Hindlimb muscle (tissue), 1 donor: ENCODE measurements at places on chromosomes 2 and 18. TPM values are rescaled to one million over a fixed set of nuclear protein-coding genes. Genes with fewer than 3 reads are reported as not detected.

Gene METTL8
- 9.7 TPM for polyA plus RNA-seq

GRCh38 chr2:180980943-180981911 is 822 bp downstream of the UBE2E3 start:
- peak; percentile 23 for DNase-seq

DNA sequence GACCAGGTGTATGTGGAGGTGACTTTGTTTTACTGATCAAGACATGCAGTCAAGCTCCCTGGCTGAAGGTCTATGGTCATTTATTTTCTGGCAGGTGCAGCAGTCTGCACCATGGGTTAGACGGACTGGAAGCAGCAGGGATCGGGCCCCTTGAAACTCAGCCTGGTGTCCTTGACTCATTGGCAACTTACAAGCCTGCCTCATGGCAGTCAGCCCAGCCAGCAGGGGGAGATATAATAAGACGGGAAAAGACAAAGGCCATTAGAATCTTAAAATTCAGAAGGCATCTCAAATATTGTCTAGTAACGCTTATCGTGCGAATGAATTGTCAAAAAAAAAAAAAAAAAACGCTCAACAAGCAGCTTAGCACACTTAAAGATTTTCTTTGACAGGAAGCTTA is 308.2 kb downstream of the EN1 start:
- peak; percentile 10 for DNase-seq

DNA sequence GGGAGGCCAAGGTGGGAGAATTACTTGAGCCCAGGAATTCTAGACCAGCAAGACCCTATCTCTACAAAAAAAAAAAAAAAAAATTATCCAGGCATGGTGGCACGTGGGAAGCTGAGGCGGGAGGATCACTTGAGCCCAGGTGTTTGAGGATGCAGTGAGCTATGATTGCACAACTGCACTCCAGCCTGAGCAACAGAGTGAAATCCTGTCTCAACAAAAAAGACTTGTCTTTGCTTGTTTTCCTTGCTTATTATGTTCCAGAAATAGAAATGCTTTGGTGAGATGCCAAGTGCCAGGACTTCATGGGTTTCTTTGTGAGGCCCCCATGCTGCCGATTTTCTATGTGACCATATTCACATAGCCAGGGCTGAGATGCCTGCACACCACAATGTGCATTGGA is 9.0 kb downstream of the DCDC2C start:
- no peak for DNase-seq

GRCh38 chr2:27128668-27129571 is 5.3 kb downstream of the ABHD1 start:
- no peak for DNase-seq

DNA sequence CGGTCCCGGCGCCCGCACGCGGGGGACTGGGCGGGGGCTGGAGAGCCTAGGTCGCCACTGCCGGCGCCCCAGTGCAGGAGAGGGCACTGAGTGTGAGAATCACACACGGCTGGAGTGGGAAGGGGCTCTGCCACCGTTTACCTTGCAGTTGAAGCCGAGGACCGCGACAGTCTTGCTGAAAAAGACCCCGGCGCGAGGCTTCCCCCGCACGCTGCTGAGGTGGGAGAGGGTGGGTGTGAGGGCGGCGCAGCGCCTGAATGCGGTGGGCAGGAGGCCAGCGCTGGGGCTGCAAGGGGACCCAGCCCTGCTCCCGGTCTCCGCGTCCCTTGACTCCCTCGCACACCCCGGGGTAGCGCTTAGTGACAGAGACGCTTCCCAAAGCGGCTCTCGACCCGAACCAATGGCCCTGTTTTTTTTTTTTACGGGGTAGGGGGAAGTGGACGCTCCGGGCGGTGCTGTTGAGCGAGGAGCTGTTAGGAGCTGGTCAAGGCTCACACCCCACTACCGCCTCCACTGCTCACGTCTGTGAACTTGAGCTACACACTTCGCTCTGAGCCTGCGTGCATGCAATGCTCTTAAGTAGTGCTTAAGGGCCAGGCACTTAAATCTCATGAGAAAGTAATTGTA is 794 bp downstream of the NOTO start:
- no peak for DNase-seq

- no peak for DNase-seq
Observed at GRCh38 chr2:180056367-180057118, 49.4 kb upstream of the CWC22 start.

GRCh38 chr2:238095143-238095542 is 5.0 kb upstream of the ESPNL start:
- no peak for DNase-seq

DNA sequence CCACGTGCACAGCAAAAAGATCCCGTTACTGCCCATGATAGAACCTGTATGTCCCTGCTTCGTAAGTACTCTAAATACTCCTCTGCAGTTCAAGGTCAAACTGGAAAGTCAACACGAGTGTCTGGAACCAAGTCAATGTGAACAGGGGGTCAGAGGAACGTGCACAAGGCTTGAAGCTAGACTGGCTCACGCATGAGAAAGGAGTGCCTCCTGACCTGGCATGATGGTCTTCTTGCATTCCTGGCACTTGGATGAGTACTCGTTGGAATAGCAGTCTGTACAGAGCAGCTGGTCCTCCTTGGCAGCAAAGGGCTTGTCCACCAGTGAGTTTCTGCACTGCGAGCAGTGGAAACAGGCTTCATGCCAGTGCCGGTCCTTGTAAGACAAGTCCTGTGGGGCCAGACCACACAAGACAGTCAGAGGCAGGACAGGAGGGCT is 25.5 kb downstream of the FHL2 start:
- DNase-seq: no peak

Gene TCF23
- polyA plus RNA-seq: 0.17 TPM

Gene KIF3C
- polyA plus RNA-seq: 9.5 TPM

DNA sequence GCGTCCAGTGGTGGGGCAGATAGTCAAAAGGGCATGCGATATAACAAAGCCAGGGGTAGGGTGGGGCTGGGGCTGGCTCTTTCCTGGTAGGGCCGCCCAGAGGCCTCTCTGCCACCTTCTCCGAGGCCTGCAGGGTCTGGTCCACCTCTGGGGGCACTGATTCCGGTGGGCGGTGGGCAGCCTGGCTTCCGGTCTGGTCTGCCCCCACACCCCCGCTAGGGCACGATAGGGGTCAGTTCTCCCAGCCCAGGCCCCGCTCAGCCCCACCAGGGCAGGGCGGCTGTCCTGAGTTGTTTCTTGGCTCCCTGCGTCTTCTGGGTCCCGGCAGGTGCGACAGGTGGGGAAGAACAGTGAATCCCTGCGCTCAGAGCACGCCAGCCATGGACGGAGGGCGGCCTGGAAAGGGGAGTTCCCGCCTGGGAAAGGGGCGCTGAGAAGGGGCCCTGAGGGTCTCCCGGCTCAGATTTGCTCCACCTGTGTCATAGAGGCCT is 707 bp upstream of the ERFE start:
- DNase-seq: no peak

DNA sequence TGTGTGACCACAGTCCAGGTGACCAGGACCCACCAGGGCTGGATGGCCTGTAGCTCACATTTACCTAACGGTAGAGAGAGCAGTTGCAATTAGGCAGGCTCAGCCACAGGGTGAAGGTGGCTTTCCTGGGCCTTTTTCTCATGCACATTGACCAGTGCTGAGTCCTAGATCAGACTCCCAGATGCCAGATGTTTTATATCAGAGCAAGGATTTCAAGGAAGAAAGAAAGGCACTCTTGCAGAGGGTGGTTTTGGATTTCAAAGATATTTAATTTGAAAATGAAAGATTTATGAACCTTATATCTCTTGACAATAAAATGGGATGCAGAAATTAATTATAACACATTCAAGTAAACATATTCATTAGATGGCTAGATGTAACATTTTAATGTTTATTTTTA is 694.2 kb upstream of the GYPC start:
- no peak for DNase-seq

- DNase-seq: no peak
Observed at GRCh38 chr2:145729993-145730770, 1210.3 kb upstream of the ZEB2 start.

DNA sequence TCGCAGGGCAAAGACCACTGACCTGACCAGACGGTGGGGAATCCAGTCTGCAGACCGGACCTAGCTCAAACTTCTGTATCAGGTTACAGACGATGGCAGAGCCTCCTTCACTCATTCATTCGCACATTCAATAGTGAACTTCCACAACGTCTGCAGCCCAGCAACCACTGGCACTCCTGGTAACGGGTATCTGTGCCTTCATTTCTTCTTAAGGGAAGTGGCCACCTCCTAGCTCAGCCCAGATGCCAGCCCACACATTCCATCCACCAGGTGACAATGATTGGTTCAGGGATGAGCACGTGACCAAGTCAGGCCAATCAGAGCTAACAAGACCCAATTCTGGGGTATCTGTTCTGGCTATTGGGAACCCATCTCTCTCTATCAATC is 15.9 kb upstream of the ARMC9 start:
- no peak for DNase-seq

Gene WNT10A
- polyA plus RNA-seq: 0.23 TPM

DNA sequence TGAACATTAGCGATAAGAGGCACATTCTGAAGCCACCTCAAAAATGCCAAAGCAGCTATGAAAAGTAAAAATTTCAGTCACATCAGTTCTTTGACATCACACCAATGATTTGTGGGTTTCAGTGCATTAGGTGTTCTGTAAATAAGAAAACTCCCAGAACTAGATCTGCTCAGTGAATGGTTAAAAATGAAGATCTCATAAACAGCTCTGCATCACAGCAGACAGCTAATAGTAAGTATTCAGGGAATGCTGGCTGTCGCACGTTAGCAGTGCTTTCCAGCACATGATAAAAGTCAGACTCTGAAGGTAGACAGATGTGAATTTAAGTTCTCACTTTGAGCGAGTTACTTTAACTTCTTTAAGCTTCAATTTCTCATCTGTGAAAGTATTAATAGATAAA is 154.9 kb downstream of the SATB2 start:
- DNase-seq: no peak

DNA sequence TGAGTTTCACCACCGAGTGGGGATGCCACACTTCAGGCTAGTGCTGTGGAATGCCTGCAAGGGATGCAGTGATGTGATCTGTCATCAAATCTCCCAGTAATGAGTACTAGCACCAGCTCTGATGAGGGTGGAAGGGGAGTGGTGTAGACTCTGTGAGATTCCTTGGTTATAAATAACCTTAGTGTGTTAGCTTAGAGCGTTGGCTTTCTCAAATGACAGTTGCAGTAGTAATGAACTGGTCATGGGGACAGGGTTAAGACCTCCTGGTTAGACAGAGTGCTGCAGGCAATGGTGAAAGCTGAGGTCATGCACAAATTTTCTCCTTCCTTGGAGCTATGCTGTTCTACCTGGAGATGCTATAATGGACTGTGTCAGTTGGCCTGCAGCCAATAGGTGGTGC is 1063.4 kb upstream of the CRIM1 start:
- no peak for DNase-seq

Gene MC4R
- polyA plus RNA-seq: 0.45 TPM

- no peak for DNase-seq
Observed at GRCh38 chr2:241940329-241940728, 70.8 kb downstream of the RTP5 start.

Gene ZSCAN30
- 27.7 TPM for polyA plus RNA-seq

Gene SLC9A4
- not detected for polyA plus RNA-seq

Gene PID1
- polyA plus RNA-seq: 16.6 TPM

DNA sequence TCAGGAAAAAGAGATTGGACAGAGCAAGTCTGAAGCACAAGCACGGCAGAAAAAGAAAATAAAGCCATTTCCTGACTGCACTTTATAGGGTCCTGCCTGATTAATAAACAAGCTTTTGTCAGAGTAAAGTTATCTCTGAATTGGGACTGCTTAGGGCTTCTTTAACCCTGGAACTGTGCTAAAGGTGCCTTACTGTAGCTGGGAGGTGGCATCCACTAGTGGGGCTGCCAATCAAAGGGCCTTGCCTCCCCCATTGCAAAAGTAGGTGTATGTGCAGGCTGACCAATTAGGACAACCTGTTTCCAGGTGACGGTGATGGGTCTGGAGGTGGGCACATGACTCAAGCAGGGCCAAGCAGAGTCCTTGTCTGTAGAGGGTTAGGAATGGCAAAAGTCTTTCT is 57.4 kb upstream of the RAPH1 start:
- DNase-seq: no peak

DNA sequence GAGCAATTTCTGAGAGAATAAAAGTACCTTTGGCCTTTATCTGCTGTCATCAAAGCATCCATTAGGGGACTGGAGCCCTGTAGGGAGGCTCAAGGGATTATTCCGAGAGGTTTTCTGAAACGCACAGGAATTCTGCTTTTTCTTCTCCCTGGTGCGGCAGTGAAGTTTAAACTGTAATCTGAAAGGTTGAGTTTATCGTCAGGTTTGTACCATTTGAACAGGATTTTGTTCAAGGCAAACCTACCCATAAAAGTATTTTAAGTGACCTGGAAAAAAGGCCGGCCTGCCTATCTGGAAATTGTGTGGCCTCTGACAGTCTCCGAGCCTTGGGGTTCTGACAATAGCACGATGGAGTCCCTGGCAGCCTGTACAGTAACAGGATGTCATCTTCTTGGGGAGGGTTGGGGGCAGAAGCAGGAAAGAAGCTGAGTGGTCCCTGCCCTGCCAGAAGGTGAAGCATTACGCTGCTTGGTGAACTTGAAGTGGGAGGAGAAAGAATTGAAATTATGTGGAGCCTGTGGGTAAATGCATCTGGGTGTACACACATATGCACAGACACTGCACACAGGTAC is 272.0 kb downstream of the CYRIA start:
- no peak for DNase-seq

DNA sequence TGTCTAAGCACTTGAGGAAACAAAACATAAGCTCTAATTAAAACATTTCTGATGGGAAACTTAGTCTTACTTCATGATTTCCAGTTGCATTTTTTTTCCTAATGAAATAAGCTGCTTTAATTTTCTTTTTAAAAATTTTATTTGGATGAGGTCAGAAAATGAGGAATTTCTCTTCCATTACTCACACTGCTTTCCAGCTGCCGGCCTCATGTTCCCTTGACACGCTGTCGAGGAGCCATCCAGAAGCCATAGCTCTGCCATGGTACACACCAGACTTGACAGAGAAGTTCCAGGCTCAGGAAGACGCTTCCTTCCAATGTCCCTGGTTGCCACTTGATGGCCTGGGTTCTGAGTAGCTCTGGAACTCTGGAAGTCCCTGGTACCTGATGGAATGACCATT is 12.1 kb upstream of the MAPRE2 start:
- no peak for DNase-seq

Gene TRIM43
- not detected for polyA plus RNA-seq

GRCh38 chr2:166106431-166107015 is 21.3 kb downstream of the SCN1A start:
- no peak for DNase-seq

Gene RGPD8
- 3.8 TPM for polyA plus RNA-seq

- DNase-seq: peak; percentile 23
Observed at GRCh38 chr18:31325051-31325450, 7.1 kb downstream of the DSG1 start.

DNA sequence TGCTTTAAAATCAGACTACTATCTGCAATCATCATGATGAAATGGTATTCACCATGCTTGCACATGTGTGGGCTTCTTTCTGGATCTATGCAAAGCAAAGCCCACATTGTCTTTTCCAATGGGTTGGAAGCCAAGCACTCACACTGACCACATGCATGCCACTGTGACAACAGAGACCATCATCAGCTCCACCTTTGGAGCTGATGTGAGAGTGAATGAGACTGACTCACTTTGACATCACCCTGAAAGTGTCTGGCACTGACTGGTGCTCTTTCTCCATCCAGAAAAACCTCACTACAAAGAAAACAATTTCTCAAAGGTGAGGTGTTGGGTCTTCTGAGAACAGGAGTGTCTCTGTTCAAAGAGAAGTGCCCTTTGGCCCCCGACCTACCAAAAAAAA is 4.7 kb downstream of the MYO5B start:
- DNase-seq: no peak

Gene GAL3ST2
- polyA plus RNA-seq: not detected
